ENCODE measurements at places on chromosomes 2 and 18.

GRCh38 chr2:187580462-187581124 lies 26.4 kb upstream of the TFPI start:
- no peak for DNase-seq

GRCh38 chr2:73862987-73863386 lies 29.8 kb upstream of the ACTG2 start:
- no peak for DNase-seq

DNA sequence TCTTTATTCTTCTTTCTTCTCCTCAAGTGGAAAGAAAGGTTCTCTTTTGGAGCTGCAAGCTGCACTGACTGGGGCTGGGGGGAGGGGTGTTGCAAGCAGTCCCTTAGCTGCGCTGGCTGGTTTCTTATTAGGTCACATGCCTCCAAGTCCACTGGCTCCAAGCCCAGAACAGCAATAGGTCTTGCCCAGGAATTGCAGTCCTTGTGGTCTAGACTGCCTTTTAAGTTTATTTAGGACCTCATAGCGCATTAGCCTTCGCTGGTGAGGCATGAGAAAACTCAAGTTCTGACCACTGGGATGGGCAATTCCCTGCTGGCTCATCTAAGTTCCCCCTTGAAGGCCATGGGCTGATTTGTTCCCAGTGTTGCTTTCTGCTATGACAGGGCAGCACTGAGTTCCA lies 138.6 kb upstream of the SCN7A start:
- DNase-seq: no peak

GRCh38 chr2:233096006-233096405 lies 35.9 kb downstream of the INPP5D start:
- no peak for DNase-seq
